ENCODE measurements at places on chromosomes 2 and 18. TPM values are rescaled to one million over a fixed set of nuclear protein-coding genes. Genes with fewer than 3 reads are reported as not detected.

The TMEFF2 gene
- total RNA-seq, result 14.0 TPM

The RAB6C gene
- 1.6 TPM for total RNA-seq

The SFT2D3 gene
- 9.8 TPM for total RNA-seq

The IL36B gene
- total RNA-seq, result not detected

The MYO1B gene
- total RNA-seq, result 67.6 TPM

The DSC1 gene
- total RNA-seq, result 0.10 TPM

The RUFY4 gene
- total RNA-seq, result 0.06 TPM

The LONRF2 gene
- total RNA-seq, result 17.0 TPM

The MYO7B gene
- 1.8 TPM for total RNA-seq

The ANKRD29 gene
- 28.2 TPM for total RNA-seq

The TUBA3E gene
- total RNA-seq, result 0.11 TPM

The CABYR gene
- total RNA-seq, result 18.2 TPM

The ERFE gene
- 0.79 TPM for total RNA-seq

The HOXD3 gene
- total RNA-seq, result 7.3 TPM

The KIF1A gene
- 125 TPM for total RNA-seq

The TTR gene
- total RNA-seq, result 7,204 TPM

The LYPD1 gene
- total RNA-seq, result 50.9 TPM

The EDAR gene
- 0.66 TPM for total RNA-seq

The CRYGD gene
- 0.83 TPM for total RNA-seq

The LYPD6B gene
- total RNA-seq, result 9.4 TPM

The BOLL gene
- not detected for total RNA-seq

The TGFA gene
- total RNA-seq, result 7.8 TPM

The VAPA gene
- total RNA-seq, result 279 TPM

The SERPINB7 gene
- not detected for total RNA-seq

The CTAGE1 gene
- total RNA-seq, result not detected

The SRD5A2 gene
- 0.17 TPM for total RNA-seq

The MGAT4A gene
- 26.6 TPM for total RNA-seq

The BOLA3 gene
- total RNA-seq, result 37.2 TPM

The GALNT14 gene
- 4.6 TPM for total RNA-seq

The CGREF1 gene
- 19.0 TPM for total RNA-seq

The TIGD1 gene
- total RNA-seq, result 11.1 TPM

The KCNG3 gene
- 5.2 TPM for total RNA-seq

The ID2 gene
- 138 TPM for total RNA-seq

The ERBB4 gene
- 41.7 TPM for total RNA-seq

The DSG2 gene
- 12.2 TPM for total RNA-seq

The SCN7A gene
- 24.0 TPM for total RNA-seq

The CXCR4 gene
- total RNA-seq, result 19.2 TPM

The HMSD gene
- total RNA-seq, result 1.2 TPM

The LHCGR gene
- total RNA-seq, result 0.66 TPM

The CABLES1 gene
- total RNA-seq, result 30.4 TPM

The REG1B gene
- not detected for total RNA-seq

The CNRIP1 gene
- 36.6 TPM for total RNA-seq

The CHRND gene
- total RNA-seq, result 0.17 TPM

The HSPE1 gene
- total RNA-seq, result 157 TPM

The NAPG gene
- total RNA-seq, result 125 TPM

The DAW1 gene
- 16.6 TPM for total RNA-seq

The AKAIN1 gene
- 1.9 TPM for total RNA-seq

The SFTPB gene
- total RNA-seq, result not detected

The ANO7 gene
- total RNA-seq, result 0.89 TPM

The DCDC2C gene
- 0.99 TPM for total RNA-seq

The CMPK2 gene
- total RNA-seq, result 7.3 TPM

The ANKRD62 gene
- total RNA-seq, result 0.06 TPM

Data from spinal cord (tissue), 10 donors.